ENCODE measurements at places on chromosomes 1 and 21.
A peak's percentile ranks its signal among the peaks of the same experiment; 100 is the strongest.

DNA sequence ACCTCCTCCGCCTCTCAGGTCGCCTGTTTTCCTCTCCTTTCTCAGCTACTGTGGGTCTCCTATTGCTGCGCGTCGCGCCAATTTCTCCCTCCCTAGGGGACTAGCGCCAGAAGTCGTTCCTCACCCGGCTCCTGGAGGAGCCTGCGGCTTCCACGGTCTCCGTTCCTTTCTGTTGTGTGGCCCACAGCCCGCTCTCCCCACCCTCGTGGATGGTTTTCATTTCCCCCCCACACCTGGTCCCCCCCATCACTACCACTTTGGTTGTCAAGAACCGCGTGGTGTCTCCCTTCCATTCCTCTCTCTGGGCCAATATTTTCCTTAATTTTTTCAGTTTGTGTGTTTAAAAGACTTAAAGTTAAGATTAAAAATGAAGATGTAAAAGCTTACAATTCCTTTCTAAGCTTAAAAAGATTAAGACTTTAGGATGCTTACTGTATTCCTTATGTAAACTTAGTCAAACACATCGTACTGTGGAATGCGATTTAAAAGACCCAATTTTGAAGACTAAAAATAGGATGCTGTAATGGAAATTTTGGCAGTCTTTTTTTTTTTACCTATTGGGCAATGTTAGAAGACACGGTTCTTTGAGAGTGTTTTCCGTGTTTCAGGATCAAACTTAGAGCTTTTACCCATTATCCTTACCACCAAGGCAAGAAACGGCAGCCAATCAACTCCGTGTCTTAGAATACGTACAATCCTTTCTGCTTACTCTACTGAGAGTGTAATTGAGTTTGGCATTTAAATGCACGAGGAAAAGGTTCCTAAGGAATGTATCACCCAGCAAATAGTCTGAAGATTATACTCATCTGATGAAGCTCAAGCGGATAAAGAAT lies 773 bp downstream of the CNST start:
- H3K4me1 ChIP-seq, result peaks cover 9% of the 10 kb centered on the region
- peak overlapping the region; percentile 72 for H3K27ac ChIP-seq
- no peaks in the 10 kb centered on the region for H3K27me3 ChIP-seq
- no peak for DNase-seq

DNA sequence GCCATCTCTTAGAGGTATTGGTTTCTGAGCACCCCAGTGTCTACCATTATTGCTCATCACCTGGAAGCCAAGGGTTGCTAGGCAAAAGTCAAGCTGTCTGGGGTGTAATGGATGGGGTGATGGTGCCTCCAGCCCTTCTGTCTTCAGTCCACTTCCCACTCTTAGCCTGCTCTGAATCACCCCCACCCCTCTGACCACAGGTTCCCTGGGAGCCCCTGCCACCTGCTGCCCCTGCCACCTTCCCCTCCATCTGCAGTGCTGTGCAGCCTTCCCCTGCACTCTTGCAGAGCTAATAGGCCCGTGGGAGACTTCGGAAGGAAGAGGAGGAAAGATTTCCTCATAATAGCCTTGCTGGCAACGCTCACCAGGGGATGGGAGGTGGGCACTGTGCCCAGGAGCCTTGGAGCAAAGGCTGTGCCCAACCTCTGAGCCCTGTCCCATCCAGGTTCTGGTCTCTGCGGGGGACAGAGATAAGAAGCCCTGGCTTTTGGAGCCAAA lies 35.5 kb downstream of the CAPN2 start:
- H3K36me3 ChIP-seq, result peaks cover 85% of the 10 kb centered on the region
- no peaks in the 10 kb centered on the region for H3K27me3 ChIP-seq

DNA sequence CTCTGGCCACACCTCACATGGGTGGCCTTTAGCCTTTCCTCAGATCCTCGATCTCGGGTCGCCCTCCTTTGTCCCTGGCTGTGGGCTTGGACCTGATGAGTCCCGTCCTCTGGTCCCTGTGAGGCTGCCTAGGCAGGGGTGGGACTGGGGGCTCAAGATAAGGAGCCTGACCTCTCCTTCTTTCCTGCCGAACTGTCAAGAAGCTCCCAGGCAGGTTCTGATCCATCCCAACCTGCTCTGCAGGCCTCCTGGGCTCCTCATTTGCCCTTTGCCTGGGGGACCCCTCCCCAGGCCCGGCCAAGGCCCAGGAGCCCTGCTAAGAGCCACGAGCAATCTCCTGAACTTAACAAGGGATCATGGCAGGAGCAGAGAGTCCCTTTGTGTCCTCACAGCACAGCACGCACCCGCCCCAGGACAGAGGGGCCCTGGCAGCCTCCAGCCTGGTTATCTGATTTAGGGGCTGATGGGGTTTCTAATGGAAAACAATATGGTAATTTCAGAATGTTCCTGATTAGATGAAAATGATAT lies 82.4 kb upstream of the POU3F1 start:
- H3K36me3 ChIP-seq, result no peaks in the 10 kb centered on the region
- H3K4me3 ChIP-seq, result no peak overlapping the region
- H3K27me3 ChIP-seq, result no peaks in the 10 kb centered on the region
- H3K4me1 ChIP-seq, result peaks cover 21% of the 10 kb centered on the region
- H3K27ac ChIP-seq, result no peak overlapping the region

DNA sequence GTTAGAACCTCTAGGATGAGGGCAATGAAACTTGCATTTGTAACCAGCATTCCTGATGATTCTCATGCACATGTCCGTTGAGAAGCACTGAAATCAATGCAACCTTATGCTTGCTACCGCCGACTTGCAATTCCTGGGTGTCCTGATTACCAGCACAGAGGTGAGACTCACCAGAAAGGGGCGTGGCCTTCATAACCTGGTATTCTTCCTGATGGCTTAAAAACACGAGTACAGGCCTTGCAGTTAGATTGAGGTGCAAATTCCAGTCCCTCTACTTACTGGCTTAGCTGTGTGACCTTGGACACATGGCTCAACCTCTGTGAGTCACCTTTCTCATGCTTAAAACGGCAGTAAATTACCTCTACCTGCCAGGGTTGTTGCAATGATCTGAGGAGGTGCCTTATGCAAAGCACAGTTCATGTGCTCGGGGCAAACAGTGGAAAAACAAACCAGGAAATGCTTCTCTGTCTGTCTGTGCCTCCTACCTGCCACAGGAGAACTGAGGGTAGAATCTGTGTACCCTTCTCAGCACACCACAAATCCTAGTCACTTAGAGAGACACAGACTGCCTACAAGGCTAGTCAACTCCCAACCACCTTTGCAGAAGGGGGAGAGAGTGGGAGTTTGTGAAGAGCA lies 39.1 kb upstream of the ECE1 start:
- H3K27me3 ChIP-seq, result no peaks in the 10 kb centered on the region
- peaks cover 32% of the 10 kb centered on the region for H3K4me1 ChIP-seq
- no peak overlapping the region for H3K4me3 ChIP-seq
- peak overlapping the region; percentile 54 for H3K27ac ChIP-seq
- DNase-seq, result no peak

DNA sequence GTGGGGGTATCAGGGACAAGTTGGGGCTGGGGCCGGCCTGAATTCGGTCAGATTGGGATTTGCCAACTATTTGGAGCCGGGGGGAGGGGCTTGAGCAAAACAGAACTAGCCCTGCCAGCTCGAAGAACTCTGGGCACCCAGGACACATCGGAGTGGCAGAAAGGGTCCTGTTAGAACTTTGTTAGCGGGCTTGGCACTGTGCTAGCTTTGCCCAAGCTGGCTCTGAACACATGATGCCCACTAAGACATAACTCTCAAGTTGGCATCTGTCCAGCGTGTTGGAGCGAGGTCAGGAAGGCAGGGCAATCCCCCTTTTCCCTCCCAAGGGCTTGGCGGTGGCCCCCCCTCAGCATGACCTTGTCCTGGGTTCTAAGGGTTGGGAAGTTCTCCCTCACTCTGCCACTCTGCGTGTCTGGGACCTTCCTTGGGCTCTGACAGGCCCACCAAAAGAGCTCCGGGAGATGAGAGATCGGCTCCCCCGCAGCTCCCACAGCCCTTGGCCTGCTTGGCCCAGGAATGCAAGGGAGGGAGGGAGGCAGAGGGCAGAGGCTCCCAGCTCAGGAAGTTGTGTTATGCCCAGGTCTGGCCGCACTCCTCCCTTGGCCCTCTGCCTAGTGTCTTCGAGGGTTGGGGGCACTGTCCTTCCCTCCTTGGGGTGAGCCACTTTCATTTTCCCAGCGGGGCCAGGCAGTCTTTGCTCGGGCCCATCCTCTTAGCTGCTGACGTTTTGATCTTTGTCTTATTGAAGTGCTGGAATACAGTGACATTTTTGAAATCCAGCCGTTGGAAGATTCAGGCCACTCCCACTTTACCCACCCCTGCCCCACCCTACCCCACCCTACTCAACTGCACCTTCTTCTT lies 1.2 kb downstream of the LMNA start:
- peaks cover 47% of the 10 kb centered on the region for H3K36me3 ChIP-seq
- DNase-seq, result no peak
- H3K27ac ChIP-seq, result peak overlapping the region; percentile 99
- H3K4me1 ChIP-seq, result peaks cover 35% of the 10 kb centered on the region
- H3K27me3 ChIP-seq, result no peaks in the 10 kb centered on the region
- peak overlapping the region; percentile 87 for H3K4me3 ChIP-seq

Measured in RWPE2 (cell line).